ENCODE measurements at places on chromosomes 5 and 9. TPM values are rescaled to one million over a fixed set of nuclear protein-coding genes. Genes with fewer than 3 reads are reported as not detected.

The ACOT12 gene
- under 0.01 TPM for total RNA-seq

The GRXCR2 gene
- not detected for total RNA-seq

The CTNNAL1 gene
- 157 TPM for total RNA-seq

The FGF1 gene
- total RNA-seq = 9.6 TPM

The ENTPD2 gene
- not detected for total RNA-seq

The HNRNPK gene
- 494 TPM for total RNA-seq
